GM23338 (cell line): ENCODE measurements at places on chromosomes 11 and 22.
A peak's percentile ranks its signal among the peaks of the same experiment; 100 is the strongest.

- H3K4me1 ChIP-seq = peaks cover 24% of the 10 kb centered on the region
- no peaks in the 10 kb centered on the region; the same call in none of the 2 replicates for H3K36me3 ChIP-seq
- H3K27ac ChIP-seq = no peak overlapping the region
- H3K4me3 ChIP-seq = no peak overlapping the region
These were observed 90.8 kb upstream of the APOA1 start for GRCh38 chr11:116928102-116928777.

GRCh38 chr11:123020968-123021367 is 39.3 kb upstream of the BSX start:
- H3K36me3 ChIP-seq = no peaks in the 10 kb centered on the region
- H3K4me1 ChIP-seq = no peaks in the 10 kb centered on the region
- peak; percentile 88 for DNase-seq

DNA sequence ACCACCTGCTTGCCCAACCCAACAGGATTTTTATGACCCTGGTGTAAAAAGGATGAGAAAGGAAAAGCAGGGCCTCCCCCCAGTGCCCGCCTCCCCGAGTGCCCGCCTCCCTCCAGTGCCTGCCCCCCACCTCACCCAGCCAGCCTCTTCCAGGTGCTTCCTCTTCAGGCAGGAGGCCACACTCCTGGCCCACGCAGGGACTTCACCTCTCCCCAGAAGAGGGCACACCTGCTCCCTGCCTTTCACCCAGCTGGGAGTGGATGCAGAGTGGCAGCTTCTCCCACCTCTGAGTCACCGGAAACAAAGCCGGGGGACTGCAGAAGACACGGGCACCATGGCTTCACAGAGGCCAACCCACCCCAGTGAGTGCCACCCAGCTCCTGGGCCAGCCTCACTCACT is 16.1 kb downstream of the CPT1A start:
- DNase-seq = peak; percentile 46
- H3K4me1 ChIP-seq = peaks cover 5% of the 10 kb centered on the region
- no peak overlapping the region for H3K27ac ChIP-seq
- H3K4me3 ChIP-seq = no peak overlapping the region

DNA sequence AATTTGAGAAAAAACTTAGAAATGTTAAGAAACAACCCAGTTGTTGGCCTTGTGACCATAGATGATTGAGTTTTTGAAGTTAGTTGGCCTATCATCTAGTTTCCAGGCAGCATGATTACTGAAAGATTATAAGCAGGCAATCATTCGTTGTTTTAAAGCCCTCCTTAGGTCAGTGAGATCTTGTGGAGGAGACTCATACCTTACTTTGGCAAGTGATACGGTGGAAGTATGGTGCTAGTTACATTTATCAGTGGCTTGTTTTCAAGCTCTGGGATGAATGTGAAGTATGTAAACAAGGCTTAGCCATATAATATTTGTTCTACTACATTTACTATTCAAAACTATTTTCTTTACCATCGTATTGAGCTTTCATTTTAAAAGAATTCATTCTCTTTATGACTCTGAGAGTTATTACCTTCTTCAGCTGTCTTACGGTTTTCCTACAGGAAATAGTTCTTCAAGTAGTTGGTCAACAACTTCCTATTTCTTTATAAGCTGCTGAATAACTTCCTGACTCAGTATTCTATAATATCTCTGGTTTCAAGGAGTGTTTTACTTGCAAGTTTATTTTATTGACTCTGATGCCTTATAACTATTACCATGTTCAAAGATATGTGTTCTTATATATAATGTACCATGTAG is 7.3 kb downstream of the YAP1 start:
- H3K4me1 ChIP-seq = peaks cover 77% of the 10 kb centered on the region
- H3K27me3 ChIP-seq = no peaks in the 10 kb centered on the region
- H3K36me3 ChIP-seq = no peaks in the 10 kb centered on the region
- H3K4me3 ChIP-seq = no peak overlapping the region
- no peak for DNase-seq

DNA sequence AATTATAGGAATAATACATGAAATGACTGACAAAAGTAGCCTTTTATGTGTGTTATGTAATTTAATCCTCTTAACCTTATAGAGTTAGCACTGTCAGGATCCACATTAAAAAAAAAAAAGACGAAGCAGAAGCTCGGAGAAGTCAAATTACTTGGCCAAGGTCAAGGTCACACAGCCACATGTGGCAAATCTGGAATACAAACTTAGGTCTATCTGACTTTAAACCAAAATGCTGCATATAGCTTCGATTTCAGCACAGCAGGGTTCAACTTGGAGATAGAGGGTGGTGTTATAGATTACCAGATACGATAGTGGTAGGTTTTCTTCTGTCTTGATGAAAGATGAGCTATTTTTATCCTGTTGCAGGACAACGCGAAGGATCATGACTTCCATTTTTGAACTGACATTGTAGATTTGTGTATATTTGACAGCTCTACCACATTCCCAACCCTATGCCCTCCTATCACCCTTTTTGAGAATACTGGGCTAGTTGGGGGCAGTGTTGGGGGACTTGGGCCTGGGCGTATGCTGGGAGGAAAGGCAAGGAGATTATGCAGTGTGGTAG is 11.6 kb upstream of the EHF start:
- no peaks in the 10 kb centered on the region for H3K36me3 ChIP-seq
- H3K27me3 ChIP-seq = no peaks in the 10 kb centered on the region
- no peak overlapping the region for H3K27ac ChIP-seq
- no peak overlapping the region for H3K4me3 ChIP-seq

- no peak overlapping the region for H3K4me3 ChIP-seq
- no peak overlapping the region for H3K27ac ChIP-seq
- H3K27me3 ChIP-seq = no peaks in the 10 kb centered on the region
These were observed 73.7 kb downstream of the MTMR3 start for GRCh38 chr22:29956680-29957079.

DNA sequence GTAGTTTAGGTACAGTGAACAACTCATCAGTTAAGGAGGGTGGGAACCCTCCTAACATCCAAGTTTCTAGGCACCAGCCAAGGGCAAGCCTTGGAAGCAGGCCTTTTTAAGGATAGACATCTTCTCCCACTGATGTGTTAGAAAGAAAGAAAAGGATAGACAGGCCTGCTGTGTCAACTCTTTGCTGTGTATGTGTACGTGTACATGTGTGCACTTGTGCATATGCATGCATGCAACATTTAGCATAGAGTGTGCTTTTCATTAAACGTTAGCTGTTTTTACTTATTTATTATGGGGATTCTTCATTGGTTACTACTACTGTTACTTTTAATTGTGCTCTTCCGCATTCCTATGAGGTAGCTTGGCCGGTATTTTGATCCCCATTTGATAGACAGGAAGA is 36.1 kb downstream of the RNF169 start:
- no peaks in the 10 kb centered on the region for H3K4me1 ChIP-seq
- DNase-seq = no peak
- peaks cover under 1% of the 10 kb centered on the region; the same call in 1 of the 2 replicates for H3K36me3 ChIP-seq
- H3K27ac ChIP-seq = no peak overlapping the region
- no peaks in the 10 kb centered on the region for H3K27me3 ChIP-seq
- H3K4me3 ChIP-seq = no peak overlapping the region

DNA sequence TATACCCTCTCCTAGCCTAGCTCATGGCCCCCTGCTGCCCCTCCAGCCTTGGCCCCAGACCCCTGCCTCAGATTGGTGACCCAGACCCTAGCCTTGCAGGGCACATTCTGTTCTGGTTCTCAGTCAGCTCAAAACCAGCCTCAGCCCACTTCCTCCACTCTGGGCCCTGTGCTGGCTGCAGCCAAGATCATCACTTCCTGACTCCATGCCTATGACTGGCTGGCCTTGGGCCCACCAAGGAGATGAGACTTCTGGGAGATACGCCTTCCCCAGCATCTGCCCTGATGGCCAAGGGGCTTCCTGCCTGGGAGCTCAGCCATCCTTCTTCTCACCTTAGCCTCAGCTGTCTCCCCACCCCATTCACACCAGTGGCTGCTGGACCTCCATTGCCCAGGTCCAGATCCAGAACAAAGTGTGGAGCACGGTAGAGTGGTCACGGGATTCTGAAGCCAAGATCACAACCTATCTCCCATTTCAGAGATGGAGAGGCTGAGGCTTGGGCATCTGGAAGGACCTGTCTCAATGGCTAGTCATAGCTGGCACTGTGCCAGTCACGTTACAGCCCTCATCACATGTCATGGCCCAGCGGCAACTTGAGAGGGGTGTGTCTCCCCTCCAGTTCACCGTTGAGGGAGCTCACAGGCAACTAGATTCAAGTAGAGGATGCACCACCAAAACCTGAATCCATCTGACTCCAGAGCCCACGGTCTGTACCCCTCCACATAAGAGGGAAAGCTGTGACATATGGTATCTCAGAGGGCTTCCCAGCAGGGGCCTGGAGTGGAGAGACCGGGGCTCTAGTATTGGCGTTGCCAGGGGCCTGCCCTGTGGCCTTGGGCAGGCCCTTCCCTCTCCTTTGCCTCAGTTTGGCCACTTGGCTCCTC is 43.0 kb upstream of the KLHL35 start:
- no peak for DNase-seq
- no peaks in the 10 kb centered on the region for H3K36me3 ChIP-seq
- no peak overlapping the region for H3K27ac ChIP-seq
- H3K27me3 ChIP-seq = no peaks in the 10 kb centered on the region
- peaks cover 5% of the 10 kb centered on the region; the same call in 1 of the 2 replicates for H3K4me1 ChIP-seq
- no peak overlapping the region for H3K4me3 ChIP-seq

DNA sequence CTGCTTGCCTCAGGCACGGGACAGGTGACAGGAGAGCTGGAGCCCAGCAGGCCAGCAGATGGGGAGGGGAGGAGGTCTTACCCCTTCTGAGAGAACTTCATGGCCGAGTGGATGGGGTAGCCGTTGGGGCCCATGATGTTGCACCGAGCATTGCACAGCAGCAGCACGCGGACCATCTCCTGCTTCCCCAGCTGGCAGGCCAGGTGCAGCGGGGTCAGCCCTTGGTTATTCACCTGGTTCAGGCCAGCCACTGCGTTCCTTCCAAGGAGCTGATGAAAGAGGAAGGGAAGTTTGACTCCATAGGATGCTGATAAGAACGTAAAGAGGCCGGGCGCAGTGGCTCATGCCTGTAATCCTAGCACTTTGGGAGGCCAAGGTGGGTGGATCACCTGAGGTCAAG is 29.4 kb upstream of the BAIAP2L2 start:
- no peaks in the 10 kb centered on the region for H3K36me3 ChIP-seq
- H3K4me3 ChIP-seq = no peak overlapping the region

DNA sequence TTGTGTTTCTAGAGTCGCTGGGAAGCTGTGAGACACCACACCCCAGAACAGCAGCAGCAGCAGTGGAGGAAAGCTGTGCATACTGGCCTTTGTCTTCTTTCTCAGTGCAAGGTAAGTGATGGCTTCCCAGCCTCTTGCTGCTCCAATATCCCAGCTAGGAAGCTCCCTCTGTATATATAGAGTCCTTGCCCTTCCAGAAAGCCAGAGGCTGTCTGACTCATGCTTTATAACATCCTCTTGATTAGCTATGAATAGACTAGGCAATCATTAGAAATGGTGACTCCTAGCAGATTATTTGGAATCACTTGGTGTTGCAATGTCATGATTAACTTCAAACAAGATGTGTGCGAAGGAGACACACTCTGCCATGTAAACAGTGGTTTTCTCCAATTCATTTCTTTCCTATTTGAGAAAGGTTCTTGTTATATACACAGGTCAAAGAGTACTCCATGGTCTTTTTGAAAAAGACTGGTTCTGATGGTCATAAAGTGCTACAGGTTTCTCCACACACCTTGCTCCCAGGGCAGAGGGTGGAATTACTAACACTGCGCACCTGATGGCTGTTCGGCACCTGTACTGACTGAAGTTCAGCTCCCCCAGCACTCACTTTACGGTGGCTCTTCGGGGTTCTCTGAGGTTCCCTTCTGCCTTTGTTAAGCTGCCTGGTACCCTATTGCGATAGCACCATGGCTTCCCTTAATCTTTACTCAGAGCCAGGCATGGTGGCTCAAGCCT is at the start of gene MMP1:
Gene MMP1 (minus strand): TSS at position 149 of the 735 bp plus-strand sequence. CDS start 68 bp downstream, at position 81.
- DNase-seq = no peak
- no peak within 1 kb of the TSS for H3K27ac ChIP-seq
- H3K4me3 ChIP-seq = no peak within 1 kb of the TSS
- no peaks in the 10 kb centered on the region for H3K4me1 ChIP-seq

GRCh38 chr11:10561947-10562346 is 6.5 kb downstream of the LYVE1 start:
- no peak for DNase-seq
- H3K4me1 ChIP-seq = no peaks in the 10 kb centered on the region
- no peaks in the 10 kb centered on the region for H3K27me3 ChIP-seq

DNA sequence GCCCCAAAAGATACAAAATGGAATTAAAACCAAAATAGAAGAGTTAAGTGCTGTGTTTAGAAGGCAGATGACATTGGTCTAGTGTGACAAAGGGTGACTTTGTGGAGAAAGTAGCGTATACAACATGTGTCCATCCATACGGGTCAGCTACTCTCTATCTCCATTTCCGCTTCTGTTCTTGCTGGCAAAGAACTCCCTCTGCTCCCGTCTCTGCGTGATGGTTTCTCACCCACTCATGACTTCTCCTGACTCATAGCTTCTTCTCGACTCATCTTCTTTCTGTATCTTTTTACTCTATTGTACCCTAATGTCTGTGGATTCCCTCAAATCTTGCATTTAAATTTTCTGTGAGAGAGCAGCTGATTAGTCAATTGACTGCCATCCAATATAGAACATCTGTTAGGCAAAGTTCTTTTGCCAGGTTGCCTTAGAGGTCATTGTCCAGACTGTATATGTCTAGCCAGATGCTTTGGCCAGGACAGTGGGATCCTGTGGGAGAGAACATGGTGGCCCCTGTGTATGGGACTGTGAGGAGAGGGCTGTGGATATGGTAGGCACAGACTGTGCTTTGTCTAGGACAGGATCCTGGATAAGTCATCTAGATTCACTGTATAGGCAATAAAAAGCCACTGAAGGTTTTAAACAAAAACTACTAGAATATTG is 28.4 kb downstream of the MMP13 start:
- H3K27me3 ChIP-seq = no peaks in the 10 kb centered on the region
- DNase-seq = no peak
- H3K4me3 ChIP-seq = no peak overlapping the region
- no peaks in the 10 kb centered on the region for H3K36me3 ChIP-seq
- no peaks in the 10 kb centered on the region for H3K4me1 ChIP-seq

DNA sequence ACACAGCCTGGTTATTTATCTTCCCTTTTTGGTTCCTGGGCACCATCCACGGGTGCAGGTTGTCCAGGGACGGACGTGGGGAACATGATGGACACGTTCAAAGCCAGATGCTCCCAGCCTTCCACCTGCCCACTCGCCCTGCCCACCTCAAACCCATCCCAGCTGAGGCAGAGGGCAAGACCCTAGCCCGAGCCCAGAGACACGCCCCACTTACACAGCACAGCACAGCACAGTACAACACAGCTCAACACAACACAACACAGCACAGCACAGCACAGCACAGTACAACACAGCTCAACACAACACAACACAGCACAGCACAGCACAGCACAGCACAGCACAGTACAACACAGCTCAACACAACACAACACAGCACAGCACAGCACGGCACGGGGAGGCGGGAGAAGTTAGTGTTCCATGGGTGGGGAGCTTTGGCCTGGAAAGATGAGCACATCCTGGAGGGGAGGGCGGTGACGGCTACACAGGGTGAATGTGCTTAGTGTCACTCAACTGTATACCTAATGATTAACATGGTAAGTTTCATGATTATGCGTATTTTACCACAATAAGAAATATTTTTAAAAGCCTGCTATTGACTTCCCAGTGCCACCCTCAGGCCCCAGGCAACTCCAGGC is 1507.5 kb downstream of the BRD1 start:
- H3K4me3 ChIP-seq = no peak overlapping the region
- H3K4me1 ChIP-seq = no peaks in the 10 kb centered on the region
- H3K27me3 ChIP-seq = no peaks in the 10 kb centered on the region

- H3K27ac ChIP-seq = no peak overlapping the region
- H3K27me3 ChIP-seq = no peaks in the 10 kb centered on the region
- DNase-seq = no peak
These were observed 294.4 kb downstream of the NTM start for GRCh38 chr11:131664816-131665215.
